NCI-H2029 treated with DMSO at 0.1 percent for 48 hours (cell line): ENCODE measurements at places on chromosomes 5 and 9.

DNA sequence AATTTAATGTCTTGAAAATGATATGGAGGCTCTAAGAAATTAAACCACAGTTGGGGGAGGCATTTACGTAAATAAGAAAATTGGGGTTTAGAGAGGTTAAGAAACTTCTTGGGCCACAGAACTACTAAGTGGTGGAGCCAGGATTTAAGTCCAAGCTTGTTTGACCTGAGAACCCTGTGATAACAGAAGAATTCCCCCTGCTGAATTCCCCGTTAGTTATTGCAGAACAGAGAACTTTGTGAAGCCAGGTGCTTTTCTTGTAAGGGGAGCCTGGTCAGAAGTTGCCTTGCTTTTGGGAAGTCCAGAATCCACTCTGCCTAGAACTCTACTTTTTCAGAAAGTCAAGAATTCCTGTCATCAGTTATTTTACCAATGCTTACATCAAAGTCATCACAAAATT is 309.3 kb upstream of the SEMA6A start:
- no peak for DNase-seq

GRCh38 chr5:148776780-148777179 is 49.6 kb upstream of the ADRB2 start:
- no peak for DNase-seq

DNA sequence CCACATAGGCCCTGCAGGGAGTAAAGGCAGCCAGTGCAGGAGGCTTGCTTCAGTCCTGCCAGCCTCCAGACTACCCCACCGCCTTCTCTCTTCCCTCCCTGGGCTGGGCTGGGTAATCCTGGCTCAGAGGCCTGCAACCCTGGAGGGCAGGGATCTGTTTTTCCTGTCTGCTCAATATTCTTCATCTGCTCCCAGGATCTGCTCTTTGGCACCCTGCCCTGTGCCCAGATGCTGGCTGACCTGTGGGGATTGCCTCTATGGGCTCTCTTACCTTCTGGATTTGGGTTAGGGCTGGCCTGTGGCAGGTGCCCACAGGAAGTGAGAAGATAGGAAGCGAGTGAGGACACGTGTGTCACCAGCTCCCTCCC is 7.3 kb upstream of the ANGPTL2 start:
- DNase-seq, result no peak

DNA sequence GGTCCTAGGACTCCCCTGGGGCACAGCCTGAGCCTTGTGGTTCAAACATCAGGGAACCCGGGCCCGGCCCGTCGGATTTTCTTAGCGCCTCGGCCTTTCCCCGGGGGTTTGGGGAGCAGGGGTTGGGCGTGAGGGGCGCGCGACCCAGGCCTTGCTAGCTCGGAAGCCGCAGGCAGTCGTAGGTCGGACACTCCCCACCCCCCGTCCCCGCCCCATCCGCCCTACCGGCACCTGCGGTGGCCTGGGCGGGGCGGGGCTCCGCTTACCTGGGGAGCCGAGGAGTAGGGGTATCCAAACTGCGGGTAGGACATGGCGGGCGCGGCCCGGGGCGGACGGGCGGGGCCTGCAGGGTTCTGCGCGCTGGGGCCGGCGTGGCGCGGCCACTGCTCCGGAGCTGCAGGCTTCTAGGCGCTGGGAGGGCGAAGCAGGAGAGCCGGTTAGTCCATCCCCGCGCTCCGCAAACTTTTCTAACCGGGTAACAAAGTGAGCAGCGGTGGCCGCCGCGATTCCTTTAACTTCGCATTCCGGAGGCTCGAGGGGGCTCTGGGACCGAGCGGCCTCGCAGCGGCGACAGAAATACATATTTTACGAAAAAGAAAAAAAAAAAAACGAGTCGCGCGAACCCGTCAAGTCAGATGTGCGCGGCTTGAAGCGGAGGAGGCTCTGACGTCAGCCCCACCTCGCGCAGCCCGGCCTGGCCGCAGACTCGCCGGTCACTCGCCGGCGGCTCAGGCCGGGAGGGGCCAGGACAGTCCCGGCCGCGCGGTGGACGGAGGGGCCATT is at the start of gene IRX4:
IRX4 (minus strand) TSS at position 589 of the 783 bp plus-strand sequence; CDS start at position 311, 278 bp downstream.
- DNase-seq, result no peak

DNA sequence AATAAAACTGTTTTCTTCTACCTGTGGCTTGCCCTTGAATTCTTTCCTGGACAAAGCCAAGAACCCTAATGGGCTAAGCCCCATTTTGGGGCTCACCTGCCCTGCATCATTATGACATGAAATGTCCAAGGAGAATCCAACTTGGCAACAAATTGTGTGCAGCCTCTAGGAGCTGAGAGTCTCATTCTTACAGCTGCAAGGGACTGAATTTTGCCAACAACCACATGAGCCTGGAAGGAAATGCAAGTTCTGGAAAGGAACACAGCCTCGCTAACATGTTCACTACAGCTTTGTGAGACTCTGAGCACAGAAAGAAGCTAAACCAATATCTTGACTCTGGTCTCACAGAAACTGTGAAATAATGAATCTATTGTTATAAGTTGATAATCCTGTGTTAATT is 94.8 kb upstream of the CDH12 start:
- DNase-seq, result no peak
